ENCODE measurements at places on chromosomes 12 and 14. TPM values are rescaled to one million over a fixed set of nuclear protein-coding genes. Genes with fewer than 3 reads are reported as not detected.

DNA sequence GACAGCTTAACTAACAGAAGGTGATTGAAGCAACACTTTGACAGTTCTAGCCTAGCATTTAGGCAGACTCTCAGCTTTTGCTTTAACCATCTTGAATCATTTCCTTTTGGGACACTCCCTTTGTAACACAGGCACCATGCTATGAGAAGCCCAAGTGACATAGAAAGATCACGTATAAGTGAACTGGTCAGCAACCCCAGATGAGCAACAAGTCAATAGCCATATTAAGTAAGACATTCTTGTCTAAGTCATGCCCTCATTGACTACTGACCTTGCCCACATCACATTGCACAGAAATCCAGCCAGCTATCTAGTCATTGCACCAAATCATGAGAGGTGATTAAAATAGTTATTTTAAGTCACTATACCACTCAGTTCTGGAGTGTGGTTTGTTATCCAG, 476.8 kb downstream of the TRHDE start:
- no peak overlapping the region for H3K27ac ChIP-seq
- no peaks in the 10 kb centered on the region for H3K4me1 ChIP-seq
- no peaks in the 10 kb centered on the region for H3K27me3 ChIP-seq
- DNase-seq, result no peak
- H3K36me3 ChIP-seq, result no peaks in the 10 kb centered on the region

The ASIC1 gene
- total RNA-seq, result 1.9 TPM

DNA sequence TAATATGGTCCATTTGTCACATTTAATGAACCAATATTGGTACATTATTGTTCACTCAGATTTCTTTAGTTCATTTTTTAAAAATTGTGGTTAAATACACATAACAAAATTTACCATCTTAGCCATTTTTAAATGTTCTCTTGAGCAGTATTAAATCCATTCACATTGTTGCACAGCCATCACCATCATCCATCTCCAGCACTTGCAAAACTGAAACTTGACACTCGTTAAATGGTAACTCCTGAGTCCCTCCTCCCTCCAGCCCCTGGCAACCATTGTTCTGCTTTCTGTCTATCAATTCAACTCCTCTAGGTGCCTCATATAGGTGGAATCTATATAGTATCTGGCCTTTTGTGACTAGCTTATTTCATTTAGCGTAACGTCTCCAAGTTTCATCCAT, 86.4 kb downstream of the ACACB start:
- no peak for DNase-seq
- no peaks in the 10 kb centered on the region for H3K36me3 ChIP-seq
- no peak overlapping the region for H3K4me3 ChIP-seq

DNA sequence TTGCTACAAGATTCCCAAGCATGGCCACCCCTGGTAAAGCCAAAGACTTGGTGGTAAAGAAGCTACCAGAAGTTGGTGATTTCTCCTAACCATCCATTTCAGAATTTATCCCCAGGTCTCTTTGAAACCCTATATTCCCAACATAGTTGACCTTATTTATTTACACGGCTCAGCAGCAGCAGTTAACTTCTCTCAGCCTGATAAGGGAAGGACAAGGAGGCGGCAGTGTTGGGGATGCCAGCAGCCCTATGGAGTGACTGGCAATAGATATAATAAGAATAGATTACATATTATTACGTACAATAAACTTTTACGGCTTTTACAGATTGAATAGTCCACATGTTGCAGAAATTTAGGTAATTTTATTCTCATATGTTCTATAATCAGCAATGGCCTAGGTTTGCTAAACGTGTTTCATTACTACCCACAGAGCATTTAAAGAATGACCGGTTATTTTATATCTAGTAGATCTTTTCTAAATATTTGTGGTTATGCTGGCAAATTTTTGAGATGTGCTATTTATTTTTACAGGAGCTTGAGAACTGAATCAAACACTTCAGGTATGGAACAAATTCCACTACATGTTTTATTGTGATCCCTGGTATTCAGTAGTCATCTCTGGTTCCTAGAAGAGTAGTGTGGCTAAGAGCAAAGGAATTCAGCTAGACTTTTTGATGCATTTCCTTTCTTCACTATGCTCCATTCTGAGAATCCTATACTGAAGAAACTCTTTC, 19.8 kb upstream of the PALS1 start:
- no peaks in the 10 kb centered on the region for H3K36me3 ChIP-seq
- H3K4me1 ChIP-seq, result no peaks in the 10 kb centered on the region
- no peaks in the 10 kb centered on the region for H3K27me3 ChIP-seq

- H3K36me3 ChIP-seq, result no peaks in the 10 kb centered on the region
- DNase-seq, result no peak
- no peak overlapping the region for H3K4me3 ChIP-seq
- no peaks in the 10 kb centered on the region for H3K27me3 ChIP-seq
- no peaks in the 10 kb centered on the region for H3K4me1 ChIP-seq
- no peak overlapping the region for H3K27ac ChIP-seq
Measured at GRCh38 chr12:78181544-78182162, 351.0 kb downstream of the NAV3 start.

GRCh38 chr14:35438910-35439713, 34.6 kb upstream of the NFKBIA start:
- no peaks in the 10 kb centered on the region for H3K36me3 ChIP-seq
- H3K27ac ChIP-seq, result no peak overlapping the region
- H3K27me3 ChIP-seq, result no peaks in the 10 kb centered on the region
- H3K4me3 ChIP-seq, result no peak overlapping the region
- no peaks in the 10 kb centered on the region for H3K4me1 ChIP-seq

GRCh38 chr14:74946659-74947281, 8.6 kb downstream of the PGF start:
- no peak overlapping the region for H3K4me3 ChIP-seq
- no peaks in the 10 kb centered on the region for H3K27me3 ChIP-seq
- DNase-seq, result no peak
- peak overlapping the region; percentile 23 for H3K27ac ChIP-seq
- H3K36me3 ChIP-seq, result no peaks in the 10 kb centered on the region

DNA sequence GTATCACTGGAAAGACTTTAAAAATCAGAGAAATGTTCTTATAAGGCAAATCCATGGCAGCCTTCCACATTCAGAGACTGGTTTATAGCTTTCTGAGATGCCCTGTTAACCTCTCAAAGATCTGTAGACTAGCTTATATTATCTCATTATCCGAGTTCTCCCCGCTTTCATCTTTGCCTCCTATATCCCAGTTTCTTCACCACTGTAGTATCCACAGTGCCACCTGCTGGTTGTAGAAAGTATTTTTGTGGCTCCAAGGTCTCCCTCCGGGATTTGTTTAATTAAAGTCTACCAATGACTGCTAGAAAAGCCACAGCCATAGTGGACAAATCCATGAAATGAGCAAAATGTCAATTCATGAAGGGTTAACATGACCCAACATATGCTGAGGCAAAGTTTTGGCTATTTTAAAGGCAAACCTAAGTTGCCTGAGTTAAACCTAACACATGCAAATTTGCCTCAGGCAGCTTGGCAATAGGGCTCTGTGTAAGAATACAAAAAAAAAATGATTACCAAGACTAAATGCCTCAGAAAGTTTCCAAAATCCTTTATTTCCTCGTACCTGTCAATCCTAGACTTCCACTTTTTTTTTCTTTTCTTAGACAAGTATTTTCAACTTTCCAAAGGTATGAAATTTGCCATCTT, 218.8 kb upstream of the BMP4 start:
- H3K36me3 ChIP-seq, result no peaks in the 10 kb centered on the region
- DNase-seq, result peak; percentile 85
- no peak overlapping the region for H3K27ac ChIP-seq

DNA sequence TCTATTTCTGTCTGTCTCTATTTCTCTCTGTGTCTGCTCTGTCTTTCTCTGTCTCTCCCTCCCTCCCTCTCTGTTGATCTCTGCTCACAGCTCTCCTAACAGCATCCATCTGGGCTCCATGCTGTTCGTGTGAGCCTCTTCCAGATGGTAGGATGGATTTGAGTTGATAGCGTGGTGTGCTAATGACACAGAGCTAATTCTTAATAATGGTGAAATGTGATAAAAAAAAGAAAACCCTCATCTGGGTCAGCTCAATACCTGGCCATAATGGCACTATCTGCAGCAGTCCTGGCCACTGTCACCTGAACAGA, 96.4 kb downstream of the AACS start:
- no peak overlapping the region for H3K4me3 ChIP-seq
- H3K27me3 ChIP-seq, result no peaks in the 10 kb centered on the region
- no peak overlapping the region for H3K27ac ChIP-seq
- no peaks in the 10 kb centered on the region for H3K4me1 ChIP-seq
- H3K36me3 ChIP-seq, result no peaks in the 10 kb centered on the region

GRCh38 chr12:93390549-93391297, 13.0 kb downstream of the NUDT4 start:
- H3K36me3 ChIP-seq, result no peaks in the 10 kb centered on the region
- DNase-seq, result no peak
- H3K4me1 ChIP-seq, result peaks cover 5% of the 10 kb centered on the region

DNA sequence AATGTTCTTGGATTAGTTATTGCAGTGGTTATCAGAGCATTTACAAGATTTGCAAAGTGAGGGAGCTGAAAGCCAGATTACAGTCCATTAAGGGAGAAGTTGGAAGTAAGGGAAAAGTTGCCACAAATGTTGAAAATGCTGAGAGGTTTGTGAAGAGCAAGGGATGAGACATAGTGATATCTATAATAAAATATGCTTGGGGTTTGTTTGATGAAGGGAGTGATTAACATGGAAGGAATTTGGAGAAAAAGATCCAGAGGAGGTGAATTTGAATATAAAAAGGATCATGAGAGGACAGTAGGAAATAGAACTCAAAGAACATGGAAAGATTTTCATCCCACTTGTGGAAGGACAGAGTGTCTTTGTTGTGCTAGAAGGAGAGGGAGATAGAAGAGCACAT, 19.3 kb upstream of the CCER1 start:
- H3K4me3 ChIP-seq, result no peak overlapping the region
- no peaks in the 10 kb centered on the region for H3K36me3 ChIP-seq
- DNase-seq, result no peak
- no peak overlapping the region for H3K27ac ChIP-seq
- no peaks in the 10 kb centered on the region for H3K27me3 ChIP-seq
